AG20443 (cell line): ENCODE measurements at places on chromosomes 1 and 21.

DNA sequence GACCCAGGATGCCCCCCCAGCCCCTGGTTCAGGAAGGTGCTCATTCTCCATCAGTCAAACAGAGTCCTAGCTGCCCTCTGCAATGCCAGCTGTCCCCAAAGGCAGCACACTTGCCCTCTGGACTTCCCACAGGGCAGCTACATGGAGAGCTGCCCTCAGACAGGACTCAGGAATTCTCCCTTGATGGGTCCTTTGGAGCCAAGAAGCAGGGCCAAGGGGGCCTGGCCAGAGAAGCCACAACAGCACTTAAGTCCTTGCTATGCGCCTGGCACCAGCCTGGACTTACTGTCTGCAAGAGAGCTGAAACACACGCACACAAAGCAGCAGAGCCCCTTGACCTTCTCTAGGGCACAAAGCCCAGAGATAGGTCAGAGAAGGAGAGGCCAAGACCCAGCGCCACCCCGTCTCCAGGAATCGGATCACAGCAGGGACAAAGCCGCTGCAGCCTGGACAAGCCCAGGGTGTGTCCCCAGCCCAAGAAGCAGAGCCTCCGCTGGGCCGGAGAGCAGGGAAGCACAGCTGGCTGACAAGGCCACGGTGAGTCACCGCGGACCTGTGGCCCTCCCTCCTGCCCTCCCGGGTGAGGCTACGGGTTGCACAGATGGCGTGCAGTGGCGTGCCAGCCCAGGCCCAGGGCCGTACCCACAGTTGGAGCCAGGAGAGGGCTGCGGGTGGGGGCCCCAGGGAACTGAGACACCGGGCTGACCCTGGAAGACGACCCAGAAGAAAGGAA, 1.7 kb downstream of the WNT9A start:
- DNase-seq = peak; percentile 92

- DNase-seq = peak; percentile 91
Measured at GRCh38 chr1:17128361-17128760, 9.1 kb upstream of the PADI2 start.

GRCh38 chr1:94772230-94772641, 47.9 kb upstream of the SLC44A3 start:
- no peak for DNase-seq

DNA sequence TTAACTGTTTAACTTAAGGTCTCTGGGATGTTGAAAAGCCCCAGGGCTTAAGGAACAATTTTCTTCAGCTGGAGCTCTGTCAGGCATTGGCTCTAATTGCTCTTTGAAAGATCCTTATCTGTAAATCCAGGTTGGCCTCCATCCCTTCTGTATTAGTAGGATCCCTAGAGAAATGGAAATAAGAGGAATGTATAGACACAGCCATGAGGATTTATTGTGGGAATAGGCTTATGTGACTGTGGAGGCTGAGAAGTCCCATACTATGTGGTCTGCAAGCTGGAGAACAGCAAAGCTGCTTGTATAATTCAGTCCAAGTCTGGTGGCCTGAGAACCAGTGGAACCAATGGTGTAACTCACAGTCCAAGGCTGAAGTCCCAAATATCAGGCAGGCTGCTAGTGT, 47.6 kb upstream of the VAV3 start:
- DNase-seq = no peak

GRCh38 chr1:241918879-241919278, 38.7 kb upstream of the BECN2 start:
- DNase-seq = peak; percentile 89

- no peak for DNase-seq
Measured at GRCh38 chr1:53583868-53584776, 124.9 kb downstream of the DMRTB1 start.

GRCh38 chr1:60936163-60936562, 146.2 kb upstream of the NFIA start:
- DNase-seq = no peak

DNA sequence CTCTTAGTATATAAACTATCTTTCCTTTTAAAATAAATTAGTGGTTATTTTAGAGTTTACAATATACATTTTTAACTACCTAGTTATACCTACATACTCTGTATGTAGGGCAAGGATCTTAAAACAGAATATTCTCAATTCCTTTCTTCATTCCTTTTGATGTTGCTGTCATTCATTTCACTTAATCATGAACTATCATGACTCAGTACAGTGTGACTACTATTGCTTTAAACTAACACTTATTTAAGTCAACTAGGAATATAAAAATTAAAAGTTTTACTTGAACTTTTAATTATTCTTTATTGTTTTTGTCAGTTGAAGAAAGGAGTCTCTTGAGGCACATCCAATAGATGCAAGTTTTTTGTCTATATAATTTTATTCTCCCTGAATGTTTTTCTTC, 726.4 kb downstream of the BRINP3 start:
- no peak for DNase-seq

GRCh38 chr21:25949701-25950100, 214.9 kb downstream of the GABPA start:
- no peak for DNase-seq

DNA sequence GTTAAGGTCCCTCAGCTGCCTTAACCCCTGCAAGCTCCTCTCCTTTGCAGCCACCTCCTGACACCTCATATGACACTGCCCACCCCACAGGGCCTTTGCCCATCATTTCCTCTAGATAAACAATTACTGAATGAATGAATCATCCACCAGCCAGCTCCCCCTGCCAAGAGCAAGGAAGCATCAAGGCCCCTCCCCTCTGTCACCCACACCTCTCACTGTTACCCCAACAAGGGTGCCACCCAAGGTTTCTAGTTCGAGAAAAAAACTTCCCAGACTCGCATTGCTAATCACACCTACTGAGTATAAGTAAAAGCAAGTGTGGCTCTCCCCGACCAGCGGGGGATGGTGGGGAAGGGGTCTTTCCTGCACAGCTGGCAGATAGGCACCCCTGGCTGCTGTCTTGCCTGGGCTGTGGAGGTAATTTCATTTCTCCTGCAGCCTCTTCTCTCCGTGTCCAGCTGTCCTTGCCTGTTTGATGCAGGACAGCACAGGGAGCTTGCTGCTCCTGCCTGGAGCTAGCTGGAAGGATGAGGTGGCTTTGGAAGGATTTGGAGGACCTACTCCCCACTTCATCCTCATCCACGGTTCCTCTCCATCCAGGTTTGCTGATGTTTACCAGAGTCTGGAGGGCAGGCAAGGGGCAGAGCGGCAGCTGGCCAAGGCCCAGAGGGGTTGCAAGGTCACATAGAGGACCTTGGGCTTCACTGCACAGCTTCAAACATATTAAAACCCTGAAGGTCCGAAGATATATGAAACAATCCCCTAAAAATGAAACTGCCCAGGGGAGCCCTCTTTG, 33.1 kb upstream of the LBR start:
- DNase-seq = no peak
